ENCODE measurements at places on chromosomes 2 and 18.

DNA sequence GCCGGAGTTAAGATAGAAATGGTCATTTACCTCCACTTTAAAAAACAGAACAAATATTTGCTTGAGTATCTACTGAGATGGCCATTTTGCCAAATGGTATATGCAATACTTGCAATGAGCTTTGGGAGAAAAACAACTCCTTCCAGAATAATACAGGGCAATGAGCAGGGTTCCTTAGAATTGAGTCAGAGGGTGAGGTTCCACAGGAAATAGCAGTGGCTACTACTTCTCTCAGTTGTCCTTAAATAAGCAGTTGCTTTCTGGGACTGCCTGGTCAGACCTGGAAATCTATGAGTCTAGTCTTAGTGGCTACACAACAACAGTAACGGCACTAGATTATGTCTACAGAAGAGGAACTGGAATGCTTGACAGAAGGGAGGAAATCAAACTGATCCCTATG is 80.9 kb upstream of the CCDC85A start:
- no peak for DNase-seq

GRCh38 chr2:74715880-74716279 is 61.8 kb downstream of the SEMA4F start:
- no peak for DNase-seq

DNA sequence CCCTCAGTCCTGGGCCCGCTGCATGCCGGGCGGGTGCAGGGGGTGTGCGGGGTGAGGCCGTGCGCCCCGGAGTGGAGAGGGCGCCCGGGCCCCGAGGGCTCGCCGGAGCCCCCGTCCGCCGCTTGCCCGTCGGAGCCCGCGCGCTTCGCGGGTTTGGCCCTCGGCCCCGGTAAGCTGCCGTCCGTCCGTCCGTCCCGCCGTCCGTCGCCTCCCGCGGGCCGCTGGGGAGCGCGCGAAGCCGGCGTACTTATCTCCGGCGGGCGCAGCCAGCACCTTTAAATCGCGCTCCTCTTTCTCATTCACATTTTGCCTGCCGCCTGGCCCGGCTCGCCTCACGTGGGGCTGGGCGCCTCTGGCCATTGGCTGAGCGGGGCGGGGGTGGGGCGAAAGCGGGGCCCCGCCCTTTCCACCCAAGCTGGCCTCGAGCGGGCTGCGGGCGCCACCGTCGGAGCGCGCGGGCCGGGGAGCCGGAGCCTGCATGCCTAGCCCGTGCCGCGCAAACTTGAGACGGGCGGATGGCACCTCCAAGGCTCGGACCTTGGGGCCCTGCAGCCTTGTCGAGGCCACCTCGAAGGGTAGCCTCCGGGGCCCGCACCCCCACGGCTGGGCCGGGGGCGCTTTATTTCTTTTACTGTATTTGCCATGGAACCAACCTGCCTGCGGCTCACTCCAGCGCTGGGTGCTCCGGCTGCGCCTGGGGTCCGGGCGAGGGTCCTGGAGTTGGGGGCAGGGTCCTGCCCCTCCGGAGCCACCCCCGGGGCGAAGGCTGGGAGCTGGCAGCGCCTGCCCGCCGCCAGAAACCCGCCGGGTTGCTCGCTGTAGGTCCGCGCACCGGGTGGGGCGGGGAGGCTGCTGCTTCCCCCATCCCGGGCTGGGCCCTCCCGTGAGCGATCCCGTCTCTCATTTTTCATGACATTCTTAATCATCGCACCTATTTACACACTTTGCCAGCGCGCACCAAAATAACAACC is at the start of gene GBX2:
TSS of gene GBX2 (minus strand) at position 277 of the 971 bp plus-strand sequence. CDS start 415 bp downstream, outside the sequence.
- no peak for DNase-seq

DNA sequence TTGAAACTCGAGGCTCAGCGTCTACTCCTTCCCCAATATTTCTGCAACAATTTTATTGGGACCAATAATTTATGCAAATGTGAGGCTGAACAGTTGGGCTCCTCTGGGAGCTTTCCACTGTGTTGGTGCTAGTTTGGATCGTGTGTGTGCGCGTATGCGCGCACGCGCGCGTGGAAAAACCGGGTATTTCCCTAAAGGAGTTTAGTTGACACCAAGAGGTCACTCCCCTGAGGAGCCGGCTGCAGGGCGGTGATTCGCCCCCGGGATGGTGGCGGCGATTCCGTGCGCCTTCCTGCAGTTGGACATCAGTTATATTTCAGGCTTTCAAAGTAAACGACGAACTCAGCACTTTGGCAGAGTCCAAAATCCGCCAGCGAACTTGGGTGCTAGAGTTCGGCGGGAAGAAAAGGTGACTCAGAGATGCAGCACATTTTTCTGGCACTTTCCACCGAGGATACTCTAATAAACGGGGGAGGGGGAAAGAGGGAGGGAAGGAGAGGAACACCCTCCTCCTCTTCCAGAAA is 186.5 kb upstream of the FANCL start:
- DNase-seq: peak; percentile 47

DNA sequence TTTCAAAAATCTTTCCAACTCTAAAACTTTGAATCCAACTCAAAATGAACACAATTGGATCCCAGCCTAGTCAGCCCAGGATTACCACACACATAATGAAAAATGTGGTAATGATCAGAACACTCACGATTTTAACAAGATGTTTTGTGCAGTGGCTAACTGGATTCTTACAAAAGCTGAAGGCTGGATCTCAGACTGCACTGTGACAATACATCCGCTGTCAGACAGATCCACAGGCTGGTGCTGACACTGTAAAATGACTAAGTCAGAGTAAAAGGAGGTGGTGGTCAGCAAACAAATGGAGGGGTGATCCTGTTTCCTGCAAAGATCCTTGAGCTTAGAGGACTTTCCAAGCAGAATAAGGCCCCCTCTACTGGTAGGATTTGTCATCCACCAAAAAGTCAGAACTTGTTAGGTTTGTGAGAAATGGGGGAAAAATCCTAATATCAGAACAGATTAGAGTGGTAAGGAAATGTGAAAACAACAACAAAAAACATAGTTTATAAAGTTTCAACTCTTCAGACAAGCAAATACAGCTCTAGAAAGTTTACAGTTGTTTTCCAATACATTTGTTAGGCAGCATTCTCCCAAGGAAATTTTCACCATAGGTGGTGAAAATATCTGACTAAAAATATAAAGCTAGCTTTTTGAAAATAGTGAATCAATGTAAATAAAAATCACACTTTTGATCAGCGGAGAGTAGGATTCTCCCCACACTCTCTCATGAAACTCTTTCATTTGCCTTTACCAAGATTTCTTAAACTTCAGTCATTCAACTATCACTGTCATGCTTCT is 211.9 kb downstream of the AGPS start:
- peak; percentile 44 for DNase-seq

DNA sequence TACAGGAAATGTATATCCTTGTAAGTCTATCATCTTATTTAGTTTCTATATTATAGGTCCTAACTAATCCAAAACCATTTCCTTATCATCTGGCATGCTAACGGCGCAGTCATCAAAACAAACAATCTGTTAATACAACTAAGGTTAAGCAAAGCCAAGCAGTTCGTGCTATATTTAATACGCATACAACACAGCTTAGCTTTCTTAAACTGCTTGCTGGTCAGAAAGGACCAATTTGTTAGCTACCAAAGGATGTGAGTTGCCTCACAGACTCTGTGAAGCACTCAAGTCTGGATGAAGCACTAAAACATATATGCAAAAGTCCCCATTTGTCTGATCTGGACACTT is 67.0 kb downstream of the ZEB2 start:
- DNase-seq: no peak

GRCh38 chr2:55033076-55033742 is 17.0 kb downstream of the RTN4 start:
- DNase-seq: peak; percentile 63

- DNase-seq: peak; percentile 88
Observed at GRCh38 chr2:37630776-37631175, 40.7 kb downstream of the CDC42EP3 start.

DNA sequence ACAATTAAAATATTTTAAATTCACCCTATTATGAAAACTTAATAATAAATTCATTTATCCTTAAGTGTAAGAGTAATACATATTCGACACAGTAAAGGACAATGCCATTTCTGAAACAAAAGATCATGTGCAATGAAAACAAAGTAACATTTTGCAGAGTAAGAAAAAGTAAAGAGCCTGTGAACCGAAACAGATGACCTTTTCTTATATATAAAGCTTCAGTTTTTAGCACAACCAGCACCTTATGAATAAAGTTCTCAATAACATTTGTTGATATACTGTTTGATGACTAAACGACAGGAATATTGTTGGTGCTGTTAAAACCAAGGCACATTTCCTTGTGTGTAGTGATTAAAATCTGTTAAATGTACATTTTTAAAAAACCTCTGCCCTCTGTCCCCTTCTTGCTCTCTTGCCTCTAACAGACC is 1.5 kb downstream of the PELI1 start:
- no peak for DNase-seq

GRCh38 chr2:234676783-234677450 is 180.0 kb upstream of the ARL4C start:
- no peak for DNase-seq

- DNase-seq: no peak
Observed at GRCh38 chr2:230899287-230899686, 25.8 kb downstream of the GPR55 start.

DNA sequence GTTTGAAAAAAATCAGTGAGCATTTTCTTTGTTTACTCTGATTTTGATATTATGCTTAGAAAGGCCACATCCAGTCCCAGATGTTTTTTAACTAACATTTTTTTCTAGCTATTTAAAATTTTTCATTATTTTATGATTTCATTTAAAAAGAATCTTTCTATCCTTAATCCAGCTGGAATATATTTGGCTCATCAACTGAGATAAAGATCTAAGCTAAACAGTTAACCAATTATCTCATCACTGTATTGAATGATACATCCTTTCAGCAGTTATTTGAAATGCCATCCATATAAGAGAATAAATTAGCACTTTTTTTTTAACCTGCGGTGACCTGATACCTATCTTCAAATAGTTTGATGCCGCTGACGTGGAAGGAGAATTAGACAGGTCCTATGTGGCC is 245.5 kb upstream of the COPS8 start:
- no peak for DNase-seq

GRCh38 chr2:128447538-128447995 is 128.9 kb upstream of the HS6ST1 start:
- DNase-seq: no peak

DNA sequence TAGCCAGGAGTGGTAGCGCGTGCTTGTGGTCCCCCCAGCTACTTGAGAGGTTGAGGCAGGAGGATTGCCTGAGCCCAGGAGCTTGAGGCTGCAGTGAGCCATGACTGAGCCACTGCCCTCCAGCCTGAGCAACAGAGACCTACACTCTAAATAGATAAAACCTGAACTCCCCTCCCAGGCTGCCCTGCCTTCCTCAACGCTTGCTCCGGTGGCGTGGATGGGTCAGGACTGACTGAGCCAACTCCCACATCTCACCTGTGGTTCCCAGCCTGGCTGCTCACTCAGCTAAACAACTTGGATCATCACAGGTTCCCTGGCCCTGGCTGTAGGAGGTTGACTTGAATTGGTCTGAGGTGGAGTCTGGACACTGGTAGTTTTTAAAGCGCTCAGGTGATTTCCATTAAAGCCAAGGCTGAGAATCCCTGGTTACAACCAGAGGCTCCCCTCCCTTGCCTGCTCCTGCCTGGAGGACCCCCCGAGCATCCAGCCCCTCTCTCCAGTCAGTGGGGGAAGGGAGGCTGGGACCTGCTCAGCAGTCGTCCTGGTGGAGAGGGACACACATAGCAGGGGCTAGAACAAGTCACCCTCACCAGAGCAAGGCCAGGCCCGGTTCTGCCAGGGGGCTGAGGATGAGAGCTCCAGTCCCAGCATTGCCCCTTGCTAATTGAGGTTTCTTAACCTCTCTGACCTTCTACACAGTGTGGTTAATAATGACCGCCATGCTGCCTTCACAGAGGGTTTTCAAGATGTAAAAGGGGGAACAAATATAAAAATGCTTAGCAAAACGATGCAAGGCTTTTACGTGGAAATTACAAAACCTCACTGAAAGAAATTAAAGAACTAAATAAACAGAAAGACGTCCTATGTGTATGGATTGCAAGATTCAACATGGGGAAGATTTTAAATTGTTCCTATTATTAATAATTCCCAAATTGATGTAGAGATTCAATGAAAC is 46.9 kb upstream of the TAF1B start:
- DNase-seq: peak; percentile 30

- no peak for DNase-seq
Observed at GRCh38 chr18:70411876-70412435, 123.1 kb downstream of the SOCS6 start.
